Left lung (tissue), 14 donors: ENCODE measurements at places on chromosomes 2 and 18. TPM values are rescaled to one million over a fixed set of nuclear protein-coding genes. Genes with fewer than 3 reads are reported as not detected.

- no peak for DNase-seq
- peaks cover 8% of the 10 kb centered on the region for H3K27me3 ChIP-seq
- no peaks in the 10 kb centered on the region for H3K36me3 ChIP-seq
- H3K4me3 ChIP-seq: no peak overlapping the region
- H3K27ac ChIP-seq: no peak overlapping the region
- no peaks in the 10 kb centered on the region for H3K4me1 ChIP-seq
Measured at GRCh38 chr2:69021727-69022126, 8.7 kb downstream of the ANTXR1 start.

- no peak for DNase-seq
- H3K27ac ChIP-seq: no peak overlapping the region
- H3K27me3 ChIP-seq: no peaks in the 10 kb centered on the region
- no peak overlapping the region for H3K4me3 ChIP-seq
- no peaks in the 10 kb centered on the region for H3K4me1 ChIP-seq
Measured at GRCh38 chr2:32182667-32183066, 17.0 kb downstream of the SLC30A6 start.

Gene CNGA3
- total RNA-seq: not detected

Gene PKDCC
- 63.1 TPM for total RNA-seq

Gene CHRND
- total RNA-seq: not detected

Gene POMC
- 3.7 TPM for total RNA-seq

Gene STK39
- total RNA-seq: 28.6 TPM

DNA sequence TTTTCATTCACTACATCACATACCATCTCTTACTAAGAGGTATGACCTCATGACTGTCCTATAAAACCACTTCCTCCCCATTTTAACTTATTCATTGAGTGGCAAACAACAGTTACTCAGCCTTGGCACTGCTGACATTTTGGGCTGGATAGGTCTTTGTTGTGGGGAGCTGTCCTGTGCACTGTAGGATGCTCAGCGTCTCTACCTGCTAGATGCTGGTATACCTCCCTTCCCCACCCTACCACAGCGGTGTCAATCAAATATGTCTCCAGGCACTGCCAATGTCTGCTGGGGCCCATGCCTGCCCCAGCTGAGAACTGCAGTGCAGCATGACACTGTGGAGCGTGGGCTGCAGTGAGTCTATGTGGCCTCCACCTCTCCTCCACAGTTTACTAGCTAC is 76.3 kb upstream of the MGAT4A start:
- H3K4me3 ChIP-seq: no peak overlapping the region
- peaks cover 20% of the 10 kb centered on the region for H3K4me1 ChIP-seq
- no peaks in the 10 kb centered on the region for H3K27me3 ChIP-seq
- no peaks in the 10 kb centered on the region for H3K36me3 ChIP-seq

Gene KATNAL2
- total RNA-seq: 4.2 TPM

Gene IL36RN
- total RNA-seq: not detected

GRCh38 chr2:71212336-71212735 is 14.6 kb downstream of the PAIP2B start:
- no peaks in the 10 kb centered on the region for H3K4me1 ChIP-seq
- H3K36me3 ChIP-seq: no peaks in the 10 kb centered on the region
- H3K27me3 ChIP-seq: no peaks in the 10 kb centered on the region
- no peak overlapping the region for H3K27ac ChIP-seq
- DNase-seq: no peak

DNA sequence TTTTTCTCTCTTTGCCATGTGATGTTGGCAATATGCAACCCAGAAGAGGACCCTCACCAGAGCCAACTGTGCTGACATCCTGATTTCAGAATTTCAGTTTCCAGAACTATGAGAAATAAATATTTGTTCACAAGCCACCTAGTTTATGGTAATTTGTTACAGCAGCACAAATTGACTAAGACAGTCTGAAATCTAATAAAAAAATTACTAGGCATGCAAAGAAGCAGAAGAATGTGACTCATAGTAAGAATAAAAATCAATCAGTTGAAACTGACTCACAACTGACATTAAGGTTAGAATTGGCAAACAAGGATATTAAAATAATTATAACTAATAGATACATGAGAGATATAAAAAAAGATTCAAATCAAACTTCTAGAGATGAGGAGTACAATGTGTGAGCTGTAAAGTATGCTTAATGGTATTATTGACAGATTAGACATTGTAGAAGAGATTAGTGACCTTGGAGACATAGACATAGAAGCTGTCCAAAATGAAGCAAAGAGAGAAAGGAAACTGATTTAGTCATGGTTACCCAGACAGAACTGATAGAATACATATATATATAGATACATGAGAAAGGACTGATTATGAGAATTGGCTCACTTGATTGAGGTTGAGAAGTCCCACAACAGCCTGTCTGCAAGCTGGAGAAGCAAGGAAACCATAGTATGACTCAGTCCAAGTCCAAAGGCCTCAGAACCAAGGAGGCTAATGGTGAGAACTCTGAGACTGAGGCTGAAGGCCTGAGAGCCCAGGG is 27.8 kb upstream of the TTC39C start:
- H3K4me3 ChIP-seq: no peak overlapping the region
- peaks cover 7% of the 10 kb centered on the region for H3K4me1 ChIP-seq
- H3K36me3 ChIP-seq: no peaks in the 10 kb centered on the region
